KBM-7 (cell line): ENCODE measurements at places on chromosomes 3 and 15.

DNA sequence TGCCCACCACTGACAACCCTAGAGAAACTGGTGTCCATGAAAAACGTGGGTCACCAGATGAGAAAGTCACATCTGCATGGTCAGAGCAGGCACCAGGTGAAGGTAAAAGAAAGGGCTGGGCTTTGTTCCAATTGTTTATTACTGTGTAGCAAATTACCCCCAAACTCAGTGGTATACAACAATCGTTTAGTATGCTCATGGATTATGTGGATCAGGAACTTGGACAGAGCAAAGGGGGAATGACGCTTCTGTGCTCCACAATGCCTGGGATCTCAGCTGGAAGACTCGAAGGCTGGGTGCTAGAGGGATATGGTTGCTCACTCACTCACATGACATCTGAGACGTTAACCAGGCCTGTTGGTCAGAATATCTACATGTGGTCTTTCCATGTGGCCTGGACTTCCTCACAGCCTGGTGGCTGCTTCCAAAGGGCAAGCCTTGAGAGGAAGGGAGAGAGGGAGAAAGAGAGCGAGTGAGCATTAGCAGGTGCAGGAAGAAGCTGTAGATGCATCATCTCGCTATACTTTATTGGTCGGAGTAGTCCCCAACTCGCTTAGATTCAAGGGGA lies 44.9 kb downstream of the LPP start:
- DNase-seq, result no peak

GRCh38 chr3:32325201-32325600 lies 66.5 kb upstream of the CMTM7 start:
- DNase-seq, result no peak

DNA sequence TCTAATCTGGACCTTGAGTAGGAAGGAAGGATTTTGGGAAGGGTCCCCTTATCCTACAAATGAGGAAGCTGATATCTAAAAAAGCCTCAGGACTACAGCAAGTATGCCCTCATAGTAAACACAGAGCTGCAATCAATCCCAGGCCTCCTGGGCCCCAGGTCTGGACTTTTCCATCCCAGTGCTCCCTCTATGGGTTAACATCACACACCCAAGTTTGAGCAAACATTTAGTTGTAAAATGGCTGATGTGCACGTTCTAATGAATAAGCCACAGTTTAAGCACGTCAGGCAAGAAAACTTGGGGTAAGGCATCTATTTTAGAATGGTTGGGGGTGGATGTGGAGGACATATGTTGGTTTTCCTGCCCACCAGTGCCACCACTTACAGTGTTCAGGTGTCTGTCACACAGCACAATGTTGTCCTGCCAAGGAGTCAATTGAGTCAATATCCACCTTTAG lies 44.3 kb upstream of the UBE2E1 start:
- DNase-seq, result peak; percentile 67

DNA sequence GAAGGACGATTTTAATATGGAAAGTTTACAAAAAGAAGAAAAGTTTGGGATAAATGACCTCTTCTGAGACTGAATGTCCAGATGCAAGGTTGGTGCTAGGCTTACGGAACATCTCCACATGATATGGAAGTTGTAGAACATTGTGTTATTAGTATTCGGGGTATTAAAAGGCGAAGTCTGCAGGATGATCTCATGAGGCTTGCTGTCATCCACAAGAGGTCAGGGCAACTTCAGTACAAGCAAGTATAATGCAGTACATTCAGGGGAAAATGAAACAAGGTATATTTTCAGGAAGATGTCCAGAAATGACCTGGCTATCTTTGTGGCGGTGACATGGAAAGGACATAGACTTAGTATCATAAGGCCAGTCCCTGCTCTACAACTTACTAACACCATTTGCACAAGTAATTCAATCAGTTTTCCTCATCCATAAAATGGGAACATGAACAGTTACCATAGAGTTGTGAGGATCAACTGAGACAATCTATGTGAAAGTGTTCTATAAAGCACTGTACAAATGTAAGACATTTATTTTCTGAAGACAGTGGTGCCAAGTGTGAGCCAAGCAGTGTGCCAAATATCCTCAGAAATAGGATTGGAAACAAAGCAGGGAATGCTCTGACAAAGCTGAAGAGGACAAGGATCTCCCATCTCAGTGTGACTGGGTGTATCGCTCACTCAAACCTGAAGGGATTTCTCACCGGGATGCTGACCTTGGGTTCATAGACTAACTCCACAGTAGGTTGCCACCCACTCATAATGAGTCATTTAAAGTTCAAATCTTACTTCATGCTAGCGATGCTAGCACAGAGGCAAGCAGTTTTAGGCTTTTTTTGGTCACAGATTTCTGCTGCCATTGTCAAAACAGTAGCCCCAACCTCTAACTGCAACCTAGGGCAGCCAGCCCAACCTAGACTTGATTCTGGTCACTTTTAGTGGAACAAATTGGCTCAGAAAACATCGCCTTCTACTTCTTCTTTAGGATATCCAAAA lies 118.3 kb downstream of the TIGIT start:
- DNase-seq, result no peak

DNA sequence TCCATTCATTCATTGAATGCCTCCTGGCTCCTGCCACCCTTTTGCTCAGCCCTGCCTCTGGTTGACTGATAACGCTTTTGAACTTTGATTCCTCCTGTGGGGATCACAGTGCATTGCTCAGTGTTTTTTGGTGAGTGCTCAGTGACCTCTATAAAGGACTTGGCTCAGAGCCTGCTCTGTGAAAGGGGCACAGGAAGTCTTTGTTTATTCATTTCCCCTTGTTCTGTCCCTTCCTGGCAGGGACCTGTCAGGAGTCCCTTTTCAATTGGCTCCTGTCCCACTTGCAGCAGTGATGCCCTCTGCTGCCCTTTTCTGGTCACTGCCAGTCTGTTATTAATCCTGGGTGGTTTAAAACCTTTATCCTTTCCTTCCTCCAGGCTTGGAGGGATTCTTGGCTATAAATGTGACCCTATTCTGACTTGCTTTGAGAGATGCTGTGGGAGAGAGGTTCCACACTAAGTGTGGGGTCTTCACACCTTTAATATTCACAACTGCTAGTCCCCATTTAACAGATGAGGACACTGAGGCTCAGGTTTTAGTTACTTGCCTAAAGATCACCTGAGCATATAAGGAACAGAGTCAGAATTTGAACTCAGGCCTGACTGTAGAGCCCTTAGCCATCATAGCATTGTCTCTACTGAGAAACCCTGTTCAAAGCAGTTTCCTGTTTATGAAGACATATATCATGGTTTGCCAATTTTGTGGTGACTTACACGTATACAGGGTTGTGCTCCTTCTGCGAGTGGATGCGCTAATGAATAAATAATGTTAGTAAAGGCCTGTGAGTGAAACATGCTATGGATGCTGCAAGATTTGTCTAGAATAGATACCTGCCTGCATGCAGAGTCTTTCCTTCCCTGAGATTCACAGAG lies 23.2 kb upstream of the TATDN2 start:
- peak; percentile 82 for DNase-seq

- DNase-seq, result no peak
Measured at GRCh38 chr3:99953596-99953995, 135.9 kb downstream of the CMSS1 start.

DNA sequence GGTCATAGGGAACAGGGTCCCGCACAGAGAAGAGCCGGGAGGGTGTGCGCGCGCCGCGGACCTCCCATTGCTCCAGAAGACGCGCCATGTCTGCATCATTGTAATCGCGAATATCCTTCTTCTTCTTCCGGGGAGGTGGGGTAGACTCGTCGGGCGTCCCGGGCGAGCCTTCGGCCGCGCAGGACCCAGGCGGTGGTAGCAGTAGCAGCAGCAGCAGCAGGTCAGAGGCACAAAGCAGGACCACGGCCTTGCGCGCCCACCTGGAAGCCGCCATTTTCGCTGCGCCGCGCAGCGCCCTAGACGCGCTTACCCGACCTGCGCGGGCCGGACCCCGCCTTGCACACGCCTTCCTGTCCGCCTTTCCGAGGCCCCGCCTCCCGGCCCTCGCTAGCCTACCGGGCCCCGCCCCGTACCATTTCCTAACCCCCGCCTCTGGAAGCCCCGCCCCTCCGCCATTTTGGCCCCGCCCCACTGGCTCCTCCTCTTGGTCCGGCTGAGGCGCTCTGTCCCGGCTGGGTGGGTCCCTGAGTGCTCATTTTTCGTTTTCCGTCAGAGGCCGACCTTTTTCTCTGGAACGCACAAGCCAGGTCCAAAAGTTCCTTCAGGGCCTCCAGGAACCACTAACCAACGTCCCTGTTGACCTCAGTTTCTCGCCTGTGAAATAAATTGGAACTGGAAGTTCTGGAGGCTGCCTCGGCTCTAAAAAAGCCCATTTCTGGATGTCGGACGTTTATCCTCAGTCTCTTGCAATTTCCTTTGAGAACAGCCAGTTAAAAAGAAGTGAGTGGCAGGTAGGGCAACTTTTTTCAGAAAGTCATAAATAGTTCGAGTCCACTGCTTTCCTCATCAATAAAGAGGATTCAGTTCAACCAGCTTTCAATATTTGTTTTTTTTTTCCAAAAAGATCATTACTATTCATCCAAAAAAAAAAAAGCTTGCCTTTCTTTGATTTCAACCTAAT lies at the start of gene MESD:
Gene MESD (minus strand): TSS at position 302 of the 961 bp plus-strand sequence. CDS start 28 bp downstream, at position 274.
- DNase-seq, result peak; percentile 97
